ENCODE measurements at places on chromosomes 6 and 20.
A peak's percentile ranks its signal among the peaks of the same experiment; 100 is the strongest.

DNA sequence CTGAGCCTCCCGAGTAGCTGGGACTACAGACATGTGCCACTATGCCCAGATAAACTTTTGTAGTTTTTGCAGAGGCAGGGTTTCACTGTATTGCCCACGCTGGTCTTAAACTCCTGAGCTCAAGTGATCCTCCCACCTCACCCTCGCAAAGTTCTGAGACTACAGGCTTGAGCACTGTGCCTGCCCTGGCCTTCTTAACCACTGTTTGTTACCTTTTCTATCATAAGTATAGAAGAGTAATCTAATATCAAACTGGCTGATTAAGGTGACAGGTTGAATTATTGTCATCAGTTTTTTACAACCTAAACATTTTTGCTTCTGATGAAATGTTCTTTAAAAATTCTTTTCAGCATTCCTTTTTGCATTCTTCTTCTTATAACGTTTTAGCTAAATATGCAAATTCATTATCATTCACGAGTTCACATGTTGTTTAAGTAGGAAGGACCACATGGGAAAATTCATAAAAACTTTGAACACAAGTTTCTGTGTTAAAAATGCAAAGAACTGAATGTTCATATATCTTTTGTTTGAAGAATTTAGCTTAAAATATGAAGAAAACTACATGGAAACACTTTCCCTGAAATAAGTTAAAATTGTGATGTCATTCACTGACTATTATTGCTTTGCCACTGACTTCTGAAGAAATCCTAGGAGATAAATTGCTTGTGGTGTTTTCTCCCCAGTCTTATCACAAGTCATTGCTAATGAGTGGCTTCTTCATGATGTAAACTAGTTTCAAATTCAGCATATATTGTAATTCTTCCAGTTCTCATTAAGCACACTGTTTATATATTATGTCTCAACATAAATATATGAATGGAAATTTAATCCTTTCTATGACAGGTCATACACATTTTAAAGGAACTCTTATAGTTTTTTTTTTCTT, 106.7 kb downstream of the ADGRB3 start:
- no peak for DNase-seq

- no peak for DNase-seq
These were observed 95.1 kb downstream of the MMS22L start for GRCh38 chr6:97187951-97188350.

GRCh38 chr6:19382676-19383075, 454.5 kb upstream of the ID4 start:
- no peak for DNase-seq

DNA sequence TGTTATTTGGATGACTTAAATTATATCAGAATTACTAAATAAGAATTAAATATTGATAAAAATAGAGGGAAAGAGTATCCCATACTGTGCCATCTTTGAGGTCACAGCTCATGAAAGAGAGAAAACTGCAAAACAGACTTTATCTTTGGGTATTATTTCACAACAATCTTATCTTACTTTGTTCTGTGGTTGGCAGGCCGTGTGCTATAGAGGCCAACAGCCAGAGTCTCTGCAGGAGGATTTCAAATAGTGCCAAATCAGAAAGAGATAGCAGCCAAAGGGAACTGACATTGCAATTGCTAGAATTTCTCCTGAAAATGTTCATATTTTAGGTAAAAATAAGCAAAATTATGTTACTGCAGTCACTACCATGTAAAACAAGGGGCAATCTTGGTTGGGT, 354.2 kb downstream of the GRIK2 start:
- DNase-seq, result no peak

GRCh38 chr6:422433-423054, 31.0 kb downstream of the IRF4 start:
- DNase-seq, result peak; percentile 84

- no peak for DNase-seq
These were observed 31.2 kb upstream of the CCND3 start for GRCh38 chr6:41972826-41973225.

- no peak for DNase-seq
These were observed 465.6 kb downstream of the HDGFL1 start for GRCh38 chr6:23034926-23035325.

GRCh38 chr20:49323622-49324238, 45.9 kb upstream of the ZNFX1 start:
- DNase-seq, result no peak

- DNase-seq, result peak; percentile 43
These were observed 91.0 kb upstream of the RIPOR2 start for GRCh38 chr6:25026723-25027122.

GRCh38 chr20:58649288-58650180, 1.5 kb upstream of the STX16 start:
- DNase-seq, result peak; percentile 24

- no peak for DNase-seq
These were observed 53.8 kb downstream of the PRND start for GRCh38 chr20:4775322-4776078.

DNA sequence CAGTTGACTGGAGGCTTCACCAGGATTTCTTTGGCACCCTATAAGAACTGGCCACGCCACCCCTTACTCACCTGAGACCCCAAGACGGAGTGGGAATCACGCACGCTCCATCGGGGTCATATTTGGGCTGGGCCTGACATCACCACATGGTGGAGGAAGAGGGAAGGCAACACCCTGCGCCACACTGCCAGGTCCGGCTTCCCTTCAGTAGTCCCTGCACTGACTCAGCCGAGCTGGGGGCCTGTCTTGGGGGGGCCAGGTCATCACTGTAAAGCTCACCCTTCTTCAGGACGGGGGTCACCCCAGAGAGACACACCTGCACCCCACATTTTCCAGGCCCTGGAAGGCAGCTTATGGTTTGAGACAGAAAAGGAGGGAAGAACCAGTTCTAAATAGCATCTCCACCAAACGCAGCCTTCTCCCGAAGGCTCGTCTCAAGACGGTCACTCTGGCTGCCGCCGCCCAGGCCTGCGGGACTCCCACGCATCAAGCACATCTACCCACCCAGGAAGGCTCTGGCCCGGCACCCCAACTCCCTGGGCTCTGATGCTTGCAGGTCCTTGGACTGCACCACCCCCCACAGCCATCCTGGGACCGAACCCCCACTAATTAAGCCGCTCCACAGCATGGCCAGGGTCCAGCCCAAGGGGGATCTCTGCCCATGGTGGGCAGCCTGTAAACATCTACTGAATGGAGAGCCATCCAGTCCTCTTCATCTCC, 51.8 kb downstream of the GINS1 start:
- DNase-seq, result no peak

DNA sequence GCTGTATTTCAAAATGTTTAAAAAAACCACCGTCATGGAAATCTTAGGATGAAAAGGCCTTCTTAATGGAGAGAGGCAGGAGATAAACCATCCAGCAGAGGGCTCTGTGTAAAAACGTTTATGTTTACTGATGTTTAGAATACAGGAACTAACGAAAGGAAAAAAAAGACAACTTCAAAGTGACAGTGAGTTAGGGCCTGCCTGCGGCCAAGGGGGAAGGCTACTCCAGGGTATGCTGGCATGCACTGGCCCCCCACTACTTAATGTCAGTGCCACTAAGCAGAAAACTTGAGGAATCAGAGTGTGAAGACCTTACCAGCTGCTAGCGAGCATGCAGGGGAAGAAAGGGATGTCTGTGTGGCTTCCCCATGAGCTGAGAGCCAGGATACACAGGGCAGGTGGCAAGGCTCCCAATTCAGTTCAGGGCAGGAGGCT, 47.7 kb downstream of the AKAP7 start:
- peak; percentile 27 for DNase-seq

DNA sequence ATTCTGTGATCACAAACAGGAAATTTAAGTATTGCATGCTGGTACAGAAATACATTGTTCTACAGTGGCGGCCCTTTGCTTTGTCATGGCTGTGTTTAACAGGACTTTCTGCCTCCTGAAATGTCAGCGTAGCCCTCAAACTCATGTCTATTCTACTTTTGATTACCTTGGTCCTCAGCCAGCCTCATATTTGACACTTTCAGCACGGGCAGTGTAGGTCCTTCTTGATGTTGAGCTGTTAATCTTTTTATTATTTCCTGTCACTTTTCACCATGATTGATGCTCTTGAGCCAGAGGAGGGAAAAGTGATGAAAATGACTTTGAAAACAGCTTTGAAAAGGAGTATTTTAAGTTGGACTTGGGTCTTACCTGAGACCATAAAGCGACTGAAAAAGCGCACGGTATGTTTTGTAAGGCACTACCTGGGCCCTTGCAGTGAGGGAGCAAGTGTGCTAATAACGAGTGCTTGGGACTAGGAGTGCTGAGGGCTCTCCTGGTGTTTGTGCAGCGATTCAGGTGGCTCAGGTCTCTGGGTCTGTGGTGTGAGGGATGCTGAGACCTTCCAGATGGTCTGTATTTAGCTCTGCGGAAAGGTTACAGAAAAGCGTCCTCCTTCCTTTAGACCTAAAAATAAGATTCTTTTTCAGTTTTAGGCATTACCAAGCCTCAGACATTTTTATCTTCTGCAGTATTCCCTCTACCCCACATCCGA, 45.2 kb upstream of the RREB1 start:
- no peak for DNase-seq

- no peak for DNase-seq
These were observed 193.6 kb downstream of the PTPRT start for GRCh38 chr20:42996141-42996540.

- DNase-seq, result no peak
These were observed 6.9 kb downstream of the VGLL2 start for GRCh38 chr6:117272032-117272866.

DNA sequence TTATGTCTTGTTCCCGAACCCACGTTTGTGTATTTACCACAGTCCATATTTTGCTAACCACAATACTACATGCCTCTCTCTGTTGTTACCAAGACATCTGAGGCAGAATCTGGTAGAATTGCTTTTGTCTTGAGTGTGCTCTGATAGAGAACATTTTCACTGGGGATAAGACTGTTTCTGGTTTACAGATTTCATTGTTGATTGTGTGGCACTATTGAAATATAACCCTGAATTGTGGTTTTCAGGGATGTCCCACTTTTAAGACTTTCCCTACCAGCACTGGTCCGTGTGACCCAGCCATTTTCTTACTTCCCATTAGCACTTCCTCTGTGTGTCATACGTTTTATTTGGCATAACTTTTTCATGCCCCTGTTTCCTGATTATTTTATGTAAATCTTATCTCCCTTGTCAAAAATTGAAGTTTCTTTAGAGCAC, 12.2 kb downstream of the NCOA7 start:
- DNase-seq, result no peak

GRCh38 chr6:158758451-158758860, 60.7 kb downstream of the EZR start:
- DNase-seq, result no peak

DNA sequence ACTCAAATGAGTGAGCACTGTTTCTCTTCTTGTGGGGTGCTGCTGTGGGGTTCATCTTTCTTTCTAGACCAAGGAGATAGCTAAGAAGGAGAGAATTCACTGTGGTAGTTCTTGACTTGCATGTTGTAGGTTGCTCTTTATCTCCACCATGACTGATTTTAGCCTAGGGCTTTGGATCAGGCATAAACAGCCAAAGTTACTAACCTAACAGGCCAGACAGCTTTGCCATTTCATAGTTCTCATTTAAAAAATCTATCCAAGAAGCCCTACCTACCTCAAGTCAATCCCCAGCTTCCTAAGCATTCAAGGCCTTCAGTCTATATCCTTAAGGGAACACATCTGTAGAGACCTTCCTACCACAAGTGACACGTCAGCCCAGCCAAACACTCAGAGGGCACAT, 107.9 kb upstream of the CARMIL1 start:
- no peak for DNase-seq

DNA sequence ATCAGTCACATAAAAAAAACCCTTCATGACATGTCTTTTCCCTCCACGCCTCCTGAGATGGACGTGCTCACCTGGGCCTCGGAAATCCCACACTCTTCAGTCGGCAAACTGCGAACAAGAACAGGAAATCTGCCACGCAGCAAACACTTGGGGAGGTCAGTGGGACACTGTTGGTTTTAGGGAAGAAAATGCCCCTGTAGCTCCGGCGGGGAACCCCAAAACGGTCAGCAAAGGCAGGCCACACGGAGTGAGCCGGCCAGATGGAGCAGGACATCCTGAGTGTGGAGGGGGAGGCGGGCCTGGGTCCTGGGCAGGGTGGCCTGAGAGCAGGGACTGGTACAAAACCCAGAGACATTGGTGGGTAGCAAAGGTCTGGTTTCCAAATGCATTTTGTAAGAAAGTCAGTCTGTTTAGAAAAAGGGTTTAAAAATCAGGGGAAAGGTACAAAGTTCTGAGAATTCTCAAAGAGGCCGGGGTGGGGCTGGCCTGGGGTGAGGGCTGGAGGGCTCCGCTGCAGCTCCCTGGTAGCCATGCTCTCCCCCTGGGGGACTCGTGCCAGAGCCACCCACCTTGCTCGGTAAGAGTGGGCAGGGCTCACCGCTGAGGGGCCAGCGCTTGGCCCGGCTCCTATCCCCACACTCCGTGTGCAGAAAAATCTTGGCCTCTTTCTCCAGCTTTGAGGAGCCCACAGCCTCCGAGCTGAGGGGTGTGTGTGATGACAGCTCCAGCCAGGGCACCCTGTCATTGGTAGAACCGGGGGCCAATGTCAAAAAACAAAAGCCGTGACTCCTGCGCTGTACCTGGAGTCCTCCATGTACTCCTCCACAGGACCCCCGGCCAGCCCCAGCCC, 5.2 kb downstream of the SLC2A4RG start:
- no peak for DNase-seq

DNA sequence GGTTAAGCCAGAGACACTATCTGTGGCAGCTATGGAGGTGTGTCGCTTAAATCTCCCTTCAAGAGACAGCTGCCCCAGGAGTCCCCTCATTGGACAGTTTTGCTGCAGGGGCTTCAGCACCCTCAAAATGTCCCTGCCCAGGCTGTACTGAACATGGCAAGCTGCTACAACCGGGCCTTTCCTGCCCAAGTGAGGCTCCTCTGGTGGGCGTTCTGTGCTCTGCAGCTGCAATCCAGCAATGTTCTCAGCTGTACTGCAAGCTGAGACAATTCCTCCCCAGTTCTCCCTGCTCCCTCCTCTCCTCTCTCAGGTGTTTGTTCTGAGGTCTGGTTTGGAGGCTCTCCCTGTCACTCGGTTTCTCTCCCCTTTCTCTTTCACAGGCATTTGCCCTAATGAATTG, 190.8 kb upstream of the LAMP5 start:
- no peak for DNase-seq

GRCh38 chr6:168156742-168157265, 77.8 kb upstream of the FRMD1 start:
- DNase-seq, result no peak

GRCh38 chr20:17939622-17940223, 28.9 kb downstream of the SNX5 start:
- DNase-seq, result no peak

DNA sequence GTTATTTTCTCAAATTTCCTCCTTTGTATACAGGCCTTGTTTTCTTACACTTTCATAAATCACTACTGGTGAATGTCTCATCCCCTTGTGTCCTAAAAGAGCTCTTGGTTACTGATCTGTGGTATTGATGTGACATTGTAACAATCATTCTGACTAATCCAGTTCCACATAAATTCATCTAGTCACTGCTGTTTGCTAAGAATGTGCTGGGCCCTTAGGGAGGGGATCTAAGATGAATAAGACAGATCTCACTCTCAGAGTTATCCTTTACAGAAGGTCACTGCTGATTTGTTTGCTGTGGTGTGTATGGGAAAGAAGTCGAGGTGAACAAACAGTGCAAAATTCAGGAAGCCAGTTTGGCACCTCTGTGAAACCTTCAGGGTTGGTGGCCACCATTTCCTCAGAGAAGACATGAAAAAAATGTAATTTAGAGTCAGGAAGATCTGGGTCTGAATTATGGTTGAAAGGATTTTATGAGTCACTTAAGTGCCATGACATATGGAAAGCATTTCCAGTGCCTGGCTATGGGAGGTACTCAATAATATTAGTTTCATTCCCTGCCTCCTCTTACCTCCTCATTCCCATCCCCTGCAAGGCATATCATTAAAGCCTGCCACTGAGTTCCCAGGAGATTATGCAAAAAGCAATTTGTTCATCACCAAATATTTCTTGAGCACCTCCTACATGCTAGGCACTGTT, 121.8 kb downstream of the COL9A1 start:
- no peak for DNase-seq

Measured in T-helper 1 cell (primary cell).